ENCODE measurements at places on chromosomes 1 and 21.
A peak's percentile ranks its signal among the peaks of the same experiment; 100 is the strongest.

DNA sequence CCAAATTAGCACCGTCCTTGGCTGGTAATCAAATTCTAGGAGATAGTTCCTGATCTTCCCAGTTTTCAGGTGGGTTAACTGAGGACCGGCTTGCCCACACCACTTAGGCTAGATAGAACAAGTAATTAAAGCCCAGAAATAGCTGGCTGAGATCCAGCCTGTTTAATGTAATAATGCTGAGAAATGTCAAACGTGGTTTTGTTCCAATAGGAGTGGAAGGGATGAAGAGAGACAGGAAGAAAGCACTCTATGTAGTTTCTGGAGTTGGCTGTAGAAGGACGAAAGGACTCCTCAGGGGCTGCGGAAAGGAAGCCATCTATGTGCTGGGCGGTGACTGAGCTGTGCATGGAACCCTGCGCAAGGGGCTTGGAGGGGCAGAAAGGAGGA, 18.6 kb downstream of the NAV1 start:
- peak; percentile 26 for DNase-seq

DNA sequence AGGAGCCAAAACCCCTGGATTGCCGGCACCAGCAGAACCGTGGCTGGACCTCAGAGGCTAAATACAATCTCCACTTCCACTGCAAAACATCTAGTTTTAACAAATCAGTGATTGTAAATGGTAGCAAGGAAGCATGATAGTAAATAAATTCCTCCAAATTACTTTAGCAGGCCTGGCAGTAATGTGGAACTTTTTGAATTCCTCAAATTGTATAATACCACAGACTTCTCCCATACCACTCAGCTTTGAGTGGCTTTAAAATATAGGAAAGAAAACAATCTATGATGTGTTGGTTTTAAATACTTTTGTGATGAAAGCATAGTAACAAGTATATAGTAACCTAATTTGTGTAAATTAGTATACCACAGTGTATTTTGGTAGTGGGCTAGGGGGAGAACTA, 34.1 kb downstream of the NIBAN1 start:
- DNase-seq, result no peak

DNA sequence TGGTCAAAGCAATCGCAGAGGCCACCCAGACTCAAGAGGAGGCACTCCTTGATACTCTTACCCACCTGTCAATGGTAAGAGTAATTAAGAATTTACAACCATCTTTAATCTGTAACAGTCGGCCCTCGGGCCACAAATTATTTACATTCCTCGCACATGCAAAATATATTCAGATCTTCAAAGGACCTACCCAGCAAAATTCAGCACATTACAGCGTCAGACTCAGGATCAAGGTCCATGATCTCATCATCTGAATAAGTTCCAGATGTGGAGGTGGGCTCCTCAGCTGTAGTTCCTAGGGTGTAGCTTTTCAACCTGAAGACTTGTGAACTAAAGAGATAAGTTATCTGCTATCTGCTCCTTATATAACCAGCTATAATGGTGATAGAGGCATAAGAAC, 17.1 kb upstream of the RNF11 start:
- DNase-seq, result no peak

DNA sequence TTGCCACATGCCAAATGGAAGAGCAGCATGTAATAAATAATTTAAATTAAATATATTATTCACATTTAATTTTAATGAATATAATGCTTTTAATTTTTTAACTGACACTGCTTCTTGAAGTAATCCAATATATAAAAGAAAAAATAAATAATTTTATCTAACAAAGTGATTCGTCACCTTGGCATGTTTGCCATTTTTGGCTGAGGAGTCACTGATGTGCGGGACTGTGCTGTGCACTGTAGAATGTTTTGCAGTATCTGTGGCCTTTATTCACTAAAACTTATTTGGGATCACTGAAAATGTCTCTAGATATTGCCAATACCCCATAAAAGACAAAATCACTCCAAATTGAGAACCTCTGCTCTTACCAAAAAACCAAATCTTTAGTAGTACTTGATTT, 807.8 kb downstream of the BRINP3 start:
- DNase-seq, result no peak

DNA sequence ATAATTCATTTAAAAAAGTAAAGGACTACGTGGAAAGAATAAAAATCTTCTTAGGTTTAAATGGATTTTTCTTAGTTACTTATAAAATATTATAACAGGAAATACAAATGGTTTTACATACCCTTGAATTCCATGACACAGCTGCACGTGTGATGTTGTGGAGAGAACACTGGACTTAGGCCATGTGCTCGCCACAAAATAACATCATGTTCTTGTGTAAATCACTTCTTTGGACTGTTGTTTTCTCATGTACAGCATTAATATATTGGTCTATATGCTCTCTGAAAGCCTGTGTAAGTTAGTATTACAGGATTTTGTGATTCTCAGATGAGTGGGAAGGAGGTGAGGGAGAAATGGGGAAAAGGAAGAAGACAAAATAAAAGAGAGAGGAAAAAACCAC, 228.2 kb downstream of the DNM3 start:
- no peak for DNase-seq

GRCh38 chr1:27864264-27864895, 8.0 kb upstream of the THEMIS2 start:
- no peak for DNase-seq

DNA sequence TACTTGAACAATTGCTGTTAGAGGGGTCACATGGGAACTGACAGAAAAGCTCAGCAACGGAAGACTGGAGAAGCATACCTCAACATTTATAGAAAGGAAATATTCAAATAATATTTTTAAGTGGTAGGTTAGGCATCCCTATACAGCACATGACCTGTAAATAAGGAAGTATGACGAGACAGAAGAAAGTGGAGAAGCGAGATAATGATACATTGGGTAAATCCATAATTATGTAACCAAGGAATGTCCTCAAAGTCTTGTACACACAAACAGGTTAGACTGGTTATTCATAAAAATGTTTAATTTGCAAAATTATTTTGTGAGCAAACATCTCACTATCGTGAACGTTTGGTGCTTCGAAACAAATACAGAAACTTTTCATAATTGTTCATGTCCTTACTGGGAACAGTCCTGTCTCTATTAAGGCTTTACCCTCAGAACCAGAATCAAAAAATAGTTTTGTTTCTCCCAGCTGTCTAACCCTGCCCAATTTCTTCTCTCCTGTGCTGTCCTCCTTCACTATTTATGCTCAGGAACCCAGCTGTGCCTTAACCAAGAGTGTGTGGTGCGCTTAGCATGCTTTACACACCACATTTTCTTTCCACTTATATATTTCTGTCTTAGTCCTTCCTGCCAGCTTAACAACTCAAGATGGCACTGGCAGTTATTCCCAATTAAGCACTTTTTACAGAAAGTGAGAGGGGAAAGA, 10.2 kb downstream of the KMO start:
- DNase-seq, result no peak

- DNase-seq, result no peak
Observed at GRCh38 chr21:31364253-31364945, 20.3 kb upstream of the TIAM1 start.

DNA sequence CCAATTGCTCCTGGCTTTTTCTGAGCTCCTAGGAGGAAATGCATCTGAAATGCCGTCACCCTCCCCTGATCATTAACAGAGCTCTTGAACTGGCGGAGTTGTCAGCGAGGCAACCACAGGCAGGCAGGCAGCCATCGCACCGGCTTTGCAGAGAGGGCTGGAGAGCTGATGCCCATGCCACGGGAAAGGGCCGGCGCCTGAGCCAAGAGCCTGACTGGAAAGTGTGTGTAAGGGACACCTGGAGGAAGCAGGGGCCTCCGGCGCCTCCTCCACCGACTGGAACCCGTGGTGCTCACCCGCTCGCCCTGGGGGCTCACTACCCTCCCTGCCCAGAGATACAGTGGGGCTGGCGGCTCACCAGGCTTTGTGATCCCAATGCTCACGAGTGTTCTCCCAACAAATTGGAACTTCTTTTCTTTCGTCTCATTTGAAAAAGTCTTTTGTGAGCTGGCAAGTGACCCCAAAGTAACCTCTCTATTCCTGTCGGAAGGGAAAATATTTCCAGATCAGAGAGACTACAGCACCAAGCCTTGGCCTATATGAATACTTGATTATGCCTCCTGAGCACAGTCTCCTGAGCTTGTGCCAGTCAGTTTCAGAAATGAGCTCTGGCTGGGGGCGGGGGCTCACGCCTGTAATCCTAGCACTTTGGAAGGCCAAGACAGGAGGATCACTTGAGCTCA, 97.7 kb upstream of the SLC25A33 start:
- DNase-seq, result no peak

DNA sequence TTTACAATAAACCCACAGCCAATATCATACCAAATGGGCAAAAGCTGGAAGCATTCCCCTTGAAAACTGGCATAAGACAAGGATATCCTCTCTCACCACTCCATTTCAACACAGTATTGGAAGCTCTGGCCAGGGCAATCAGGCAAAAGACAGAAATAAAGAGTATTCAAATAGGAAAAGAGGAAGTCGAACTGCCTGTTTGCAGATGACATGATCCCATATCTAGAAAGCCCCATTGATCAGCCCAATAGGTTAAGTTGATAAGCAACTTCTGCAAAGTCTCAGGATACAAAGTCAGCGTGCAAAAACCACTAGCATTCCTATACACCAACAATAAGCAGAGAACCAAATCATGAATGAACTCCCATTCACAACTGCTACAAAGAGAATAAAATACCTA, 235.5 kb downstream of the DPYD start:
- no peak for DNase-seq

DNA sequence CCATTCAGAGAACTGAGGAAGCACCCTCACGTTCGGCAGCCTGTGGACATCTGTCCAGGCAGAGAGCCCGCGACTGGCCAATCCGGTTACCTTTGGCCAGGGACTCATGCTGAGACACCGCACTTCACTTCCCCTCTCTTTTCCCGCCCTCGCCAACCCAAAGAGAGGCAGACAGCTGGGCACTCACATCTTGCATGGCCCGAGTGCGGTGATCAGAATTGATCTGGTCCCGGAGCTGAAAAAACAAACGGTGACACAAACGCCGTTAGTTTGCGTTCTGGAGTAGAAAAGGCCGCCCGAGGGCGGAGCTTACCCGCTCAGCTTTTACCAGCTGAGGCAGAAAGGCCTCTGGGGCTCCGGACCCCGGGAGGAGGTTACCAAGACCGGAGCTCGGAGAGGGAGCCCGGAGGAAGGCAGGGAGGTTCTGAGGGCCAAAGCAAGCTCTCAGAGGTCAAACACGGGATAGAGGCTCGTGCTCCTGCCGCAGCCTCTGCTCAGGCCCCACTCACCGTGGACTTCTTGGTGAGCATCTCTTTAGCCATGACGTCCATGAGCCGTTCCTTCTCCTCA, 376 bp downstream of the SF3A3 start:
- no peak for DNase-seq

DNA sequence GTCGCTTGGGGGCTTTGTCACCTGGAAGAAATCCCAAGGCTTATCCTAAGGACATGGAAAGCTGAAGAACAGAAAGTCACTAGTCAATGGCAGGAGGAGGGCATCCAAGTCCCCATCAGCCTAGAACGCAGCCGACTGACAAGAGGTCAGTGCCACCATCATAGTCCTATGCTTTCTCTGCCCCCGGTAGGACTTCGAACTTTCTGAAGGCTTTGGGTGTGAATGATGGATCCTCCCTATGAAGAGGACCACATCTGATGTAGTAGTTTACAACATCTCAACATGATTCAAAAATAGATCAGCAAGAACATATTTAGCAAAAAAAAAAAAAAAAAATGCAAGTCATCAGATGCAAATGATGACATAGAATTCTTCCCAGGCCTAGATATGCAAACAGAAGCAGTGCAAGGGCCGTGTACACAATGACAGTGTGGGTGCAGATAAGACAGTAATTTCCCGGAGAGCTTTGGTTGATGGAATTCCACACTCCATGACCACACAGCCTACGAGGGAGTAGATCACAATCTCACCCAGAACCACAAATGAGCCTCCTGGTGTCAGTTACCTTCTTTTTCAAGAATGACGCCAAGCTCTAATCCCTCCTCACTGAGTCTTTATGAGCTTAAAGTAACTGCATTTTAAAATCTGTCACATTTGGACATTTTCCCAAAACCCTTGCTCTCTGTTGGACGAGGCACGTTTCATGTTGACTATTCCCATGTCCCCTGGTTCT, 88.2 kb downstream of the PSMG1 start:
- DNase-seq, result no peak

- DNase-seq, result peak; percentile 19
Observed at GRCh38 chr21:42561762-42562650, 48.4 kb downstream of the SLC37A1 start.

DNA sequence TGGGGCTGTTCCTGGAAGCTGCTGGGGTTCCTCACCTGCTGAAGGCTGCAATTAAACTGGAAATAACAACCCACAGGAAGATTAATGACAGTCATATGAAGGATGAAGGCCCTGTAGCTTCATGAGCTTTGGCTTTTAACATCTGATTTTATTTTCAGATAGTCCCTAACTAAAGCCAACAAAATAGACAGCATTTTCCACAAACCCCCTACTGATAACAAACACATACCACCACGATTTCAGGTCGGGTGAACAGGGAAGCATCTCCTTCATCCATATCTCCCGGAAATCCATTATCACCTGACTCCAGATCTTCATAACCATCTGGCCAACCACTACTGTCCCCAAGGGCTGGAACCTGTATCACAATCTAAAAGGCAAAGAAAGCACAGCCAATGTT, 169.6 kb downstream of the TGFBR3 start:
- no peak for DNase-seq

GRCh38 chr1:12634156-12634555, 9.7 kb upstream of the AADACL4 start:
- no peak for DNase-seq

DNA sequence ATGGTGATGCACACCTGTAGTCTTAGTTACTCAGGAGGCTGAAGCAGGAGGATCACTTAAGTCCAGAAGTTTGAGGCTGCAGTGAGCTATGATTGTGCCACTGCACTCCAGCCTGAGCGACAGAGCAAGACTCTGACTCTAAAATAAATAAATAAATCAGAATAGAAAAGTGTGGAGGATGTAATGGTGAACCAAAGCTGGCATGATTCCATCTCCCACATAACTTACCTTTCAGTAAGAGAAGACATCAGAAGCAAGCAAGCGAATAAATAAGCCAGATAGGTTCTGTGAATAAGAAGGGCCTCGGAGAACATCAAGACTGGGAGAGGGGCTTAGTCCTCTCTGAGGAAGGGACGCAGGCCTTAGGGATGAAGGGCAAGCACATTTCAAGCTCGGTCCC, 59.5 kb downstream of the TOMM20 start:
- DNase-seq, result no peak

GRCh38 chr1:243799908-243800307, 50.1 kb downstream of the AKT3 start:
- DNase-seq, result no peak

- DNase-seq, result peak; percentile 50
Observed at GRCh38 chr1:181038399-181038873, 4.7 kb downstream of the MR1 start.
